ENCODE measurements at places on chromosomes 3 and 15.

- no peak for DNase-seq
Observed at GRCh38 chr3:122785231-122785630, 8.4 kb downstream of the HSPBAP1 start.

GRCh38 chr15:81043935-81044575, 43.3 kb downstream of the TLNRD1 start:
- DNase-seq: no peak

DNA sequence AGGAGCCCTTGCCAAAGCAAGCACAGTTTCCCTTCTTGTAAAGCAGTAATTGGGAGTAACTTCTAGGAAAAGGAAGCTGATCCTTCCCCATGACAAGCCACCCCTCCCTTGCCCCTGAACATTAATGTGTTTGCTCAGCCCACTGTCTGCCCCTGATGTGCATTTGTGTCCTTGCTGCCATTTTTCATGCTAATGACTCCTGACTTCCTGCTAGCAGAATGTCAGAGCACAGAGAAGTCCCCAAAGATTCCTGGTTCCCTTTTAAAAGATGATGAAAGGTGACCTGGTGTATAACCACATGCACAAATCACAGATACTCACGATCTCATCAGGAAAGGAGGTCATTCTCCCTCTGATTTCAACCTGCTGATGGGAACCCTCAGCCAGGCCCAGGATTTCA, 44.2 kb upstream of the WNT5A start:
- no peak for DNase-seq

DNA sequence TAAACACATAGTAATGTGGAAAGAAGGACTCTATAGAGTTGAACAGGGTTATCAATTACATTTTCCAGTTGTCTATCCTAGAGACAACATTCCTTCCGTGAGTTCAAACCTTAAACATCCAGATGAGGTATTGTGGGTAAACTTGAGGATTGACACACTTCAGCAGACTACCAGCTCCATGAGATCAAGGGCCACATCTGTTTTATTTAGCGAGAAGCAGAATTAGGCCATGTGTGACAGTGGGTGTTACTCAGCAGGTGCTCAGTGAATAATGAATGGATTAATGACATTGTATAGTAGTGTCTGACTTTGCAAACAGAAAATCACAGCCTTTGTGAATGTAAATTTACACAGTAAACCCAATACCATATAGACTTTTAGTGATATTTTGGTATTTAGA, 941.1 kb upstream of the CFAP20DC start:
- no peak for DNase-seq

- DNase-seq: no peak
Observed at GRCh38 chr15:64808785-64809453, 16.5 kb downstream of the PIF1 start.

DNA sequence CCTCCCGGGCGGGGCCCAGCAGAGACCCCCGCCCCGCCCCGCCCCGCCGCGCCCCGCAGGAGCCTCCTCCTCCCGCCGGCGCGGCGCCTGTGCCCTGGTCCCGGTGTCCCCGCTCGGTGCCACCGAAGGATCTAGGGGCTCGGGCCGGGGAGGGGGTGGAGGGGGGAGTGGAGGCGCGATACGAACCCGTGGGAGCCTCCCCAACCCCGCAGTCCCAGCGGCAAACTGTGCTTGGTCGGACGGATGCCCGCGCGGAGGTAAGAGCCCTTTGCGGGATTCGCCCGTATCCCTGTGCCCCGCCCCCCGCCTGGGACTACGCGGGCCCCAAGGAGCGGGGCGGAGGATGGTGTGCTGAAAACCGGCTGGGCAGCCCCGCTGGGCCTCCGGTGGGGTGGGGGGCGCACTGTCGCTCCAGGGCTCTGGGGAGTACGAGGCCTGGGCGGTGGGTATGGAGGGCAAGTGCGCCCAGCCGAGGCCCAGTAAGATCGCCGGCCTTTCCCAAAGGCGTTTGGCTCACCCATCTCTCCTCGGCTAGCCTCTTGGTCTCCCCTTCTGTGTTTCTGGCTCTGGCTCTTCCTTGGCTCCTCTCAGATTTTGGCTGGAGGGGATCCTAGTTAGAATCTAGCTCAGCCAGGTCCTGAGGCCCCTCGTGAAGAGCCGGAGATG, 65.6 kb upstream of the POLG start:
- DNase-seq: no peak

DNA sequence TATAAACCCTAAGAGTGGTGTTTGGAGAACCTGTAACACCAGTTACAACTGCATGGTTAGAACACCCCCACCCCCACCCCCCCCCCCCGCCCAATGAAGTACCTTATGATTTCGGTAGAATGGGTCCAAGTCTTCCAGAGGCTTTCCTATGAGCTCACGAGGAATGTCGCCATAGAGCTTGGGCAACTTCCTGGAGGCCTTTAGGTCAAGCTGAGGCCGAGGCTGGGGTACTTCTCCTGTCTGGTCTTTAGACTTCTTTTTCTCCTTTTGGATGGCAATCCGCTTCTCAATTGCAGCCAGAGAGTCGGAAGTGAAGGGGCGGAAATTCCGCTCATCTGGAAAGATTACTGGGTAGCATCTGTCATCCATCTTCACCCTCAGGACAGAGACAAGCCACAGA, 101.8 kb downstream of the SCN11A start:
- no peak for DNase-seq

DNA sequence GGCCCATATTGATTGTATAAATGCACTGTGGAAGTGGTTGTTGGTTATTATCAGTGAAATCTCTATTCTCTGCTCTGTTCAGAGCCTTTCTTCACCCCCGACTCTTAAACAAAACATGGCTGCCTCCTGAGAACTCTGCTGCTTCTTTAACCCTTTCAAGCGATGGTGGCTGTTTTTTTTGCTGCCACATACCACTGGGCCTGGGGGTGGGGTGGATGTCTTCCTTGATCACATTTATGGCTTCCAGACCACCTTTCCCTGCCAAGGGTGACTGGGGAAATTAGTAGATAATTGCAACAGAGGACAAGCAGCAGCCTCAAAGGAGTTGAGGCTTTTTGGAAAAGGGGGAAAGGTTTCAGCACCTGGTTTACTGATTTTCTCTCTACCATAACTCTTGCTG, 32.8 kb downstream of the YEATS2 start:
- DNase-seq: no peak

DNA sequence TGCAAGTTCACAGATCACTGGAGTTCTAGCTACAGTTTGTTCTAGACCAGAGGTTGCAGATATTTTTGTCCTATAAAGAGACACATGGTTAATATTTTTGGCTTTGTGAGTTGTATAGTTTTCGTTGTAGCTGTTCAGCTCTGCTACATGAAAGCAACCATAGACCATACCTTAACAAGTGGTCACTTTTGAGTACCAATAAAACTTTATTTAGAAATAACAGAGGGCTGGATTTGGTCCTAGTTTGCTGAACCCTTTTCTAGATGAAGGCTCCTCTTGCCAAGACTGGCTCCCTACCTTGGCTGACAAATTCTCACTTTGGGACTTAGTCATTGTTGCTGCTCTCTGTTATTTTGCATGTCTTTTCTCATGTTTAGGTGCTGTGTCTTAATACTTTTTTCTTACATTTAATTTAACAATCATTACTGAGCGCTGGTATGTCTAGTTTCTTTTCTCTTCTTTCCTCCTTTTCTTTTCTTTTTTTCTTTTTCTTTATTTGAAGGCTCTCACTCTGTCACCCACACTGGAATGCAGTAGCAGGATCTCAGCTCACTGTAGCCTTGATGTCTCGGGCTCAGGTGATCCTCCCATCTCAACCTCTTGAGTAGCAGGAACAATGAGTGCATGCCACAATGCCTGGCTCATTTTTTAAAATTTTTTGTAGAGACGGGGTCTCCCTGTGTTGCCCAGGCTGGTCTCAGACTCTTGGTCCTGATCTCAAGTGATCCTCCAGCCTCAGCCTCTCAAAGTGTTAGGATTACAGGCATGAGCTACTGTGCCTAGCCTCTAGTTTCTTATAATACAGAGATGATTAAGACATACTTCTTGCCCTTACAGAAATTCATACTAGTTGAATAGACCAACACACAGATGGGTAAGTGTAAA, 227.5 kb downstream of the PTPRG start:
- DNase-seq: no peak

GRCh38 chr3:60147249-60147950, 1097.6 kb upstream of the CFAP20DC start:
- no peak for DNase-seq

- no peak for DNase-seq
Observed at GRCh38 chr3:163196815-163197374, 1700.3 kb downstream of the OTOL1 start.

- DNase-seq: peak; percentile 45
Observed at GRCh38 chr3:120418866-120419490, 31.8 kb downstream of the FSTL1 start.

DNA sequence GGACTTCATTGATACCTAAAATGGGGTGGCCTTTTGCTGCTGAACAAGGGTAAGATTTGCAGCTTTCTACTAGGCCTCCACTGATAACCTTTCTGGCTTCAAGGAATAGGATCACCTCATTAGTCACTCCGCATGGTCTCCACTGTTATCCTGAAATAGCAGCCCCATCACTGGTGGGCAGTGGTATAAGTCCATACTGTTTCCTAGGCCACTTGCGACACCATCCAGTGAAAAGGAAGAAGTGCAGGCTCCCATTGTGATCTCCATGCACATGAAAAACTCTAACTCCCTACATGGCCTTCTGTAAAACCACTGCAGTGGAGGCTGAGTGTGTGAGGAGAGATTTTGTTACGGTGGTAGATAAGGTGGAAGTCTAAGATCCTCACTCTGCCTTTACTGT, 1455.9 kb downstream of the SI start:
- DNase-seq: peak; percentile 50

DNA sequence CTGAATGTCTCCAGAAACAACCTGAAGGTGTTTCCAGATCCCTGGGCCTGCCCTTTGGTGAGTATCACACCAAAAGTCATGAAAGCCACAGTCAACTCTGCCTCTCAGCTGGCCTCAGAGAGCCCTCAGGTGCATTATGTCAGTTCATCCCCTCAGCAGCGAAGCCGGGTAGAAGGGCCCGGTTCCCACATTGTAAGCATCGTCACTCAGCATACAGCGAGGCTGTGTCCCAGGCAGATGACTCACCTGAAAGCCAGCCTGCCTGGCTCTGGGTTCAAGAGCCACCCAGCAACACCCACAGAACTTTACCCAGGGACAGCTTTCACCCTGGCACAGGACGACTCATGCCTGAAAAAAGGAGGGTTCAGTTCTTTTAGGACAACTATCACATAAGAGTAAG, 91.6 kb downstream of the LRRK1 start:
- DNase-seq: no peak

GRCh38 chr3:59996056-59996455, 946.2 kb upstream of the CFAP20DC start:
- DNase-seq: no peak

DNA sequence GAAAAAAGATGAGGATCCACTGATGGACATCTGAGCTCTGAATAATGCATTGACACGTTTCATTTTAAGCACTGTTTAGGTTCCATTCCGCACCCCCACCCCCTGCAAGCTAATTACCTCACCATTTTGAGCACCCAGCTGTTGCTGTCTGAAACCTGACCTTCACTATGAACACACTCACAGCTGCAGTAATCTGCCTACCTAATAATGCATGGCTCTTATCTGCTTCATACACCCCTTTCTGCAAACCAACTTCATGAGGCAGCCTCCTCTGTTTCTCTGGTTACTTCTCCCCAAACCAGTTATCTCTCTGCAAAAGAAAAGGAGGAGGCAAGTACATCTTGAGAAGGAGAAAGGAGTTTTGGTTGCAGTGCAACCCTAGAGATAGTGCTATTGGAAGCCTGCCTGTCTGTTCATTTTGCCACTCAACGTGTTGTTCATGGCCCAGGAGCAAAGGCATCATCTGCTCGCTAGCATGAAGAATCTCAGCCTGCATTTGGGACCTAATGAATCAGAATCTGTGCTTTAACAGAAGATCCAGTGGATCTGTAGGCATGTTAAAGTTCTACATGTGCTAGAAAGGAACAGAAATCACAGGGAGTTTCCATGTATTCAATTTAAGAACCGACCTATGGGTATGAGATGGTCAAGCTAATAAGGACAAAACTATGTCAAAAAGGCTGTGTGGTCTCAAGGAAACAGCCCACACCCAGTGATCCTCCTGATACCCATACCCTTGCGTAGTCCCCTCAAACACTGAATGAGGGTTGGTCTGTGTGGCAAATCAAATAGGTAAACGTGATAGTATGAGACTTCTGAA, 87.2 kb downstream of the MB21D2 start:
- DNase-seq: no peak

Measured in iPS DF 6.9 (cell line).